Omental fat pad (tissue), 4 donors: ENCODE measurements at places on chromosomes 1 and 21. TPM values are rescaled to one million over a fixed set of nuclear protein-coding genes. Genes with fewer than 3 reads are reported as not detected.

DNA sequence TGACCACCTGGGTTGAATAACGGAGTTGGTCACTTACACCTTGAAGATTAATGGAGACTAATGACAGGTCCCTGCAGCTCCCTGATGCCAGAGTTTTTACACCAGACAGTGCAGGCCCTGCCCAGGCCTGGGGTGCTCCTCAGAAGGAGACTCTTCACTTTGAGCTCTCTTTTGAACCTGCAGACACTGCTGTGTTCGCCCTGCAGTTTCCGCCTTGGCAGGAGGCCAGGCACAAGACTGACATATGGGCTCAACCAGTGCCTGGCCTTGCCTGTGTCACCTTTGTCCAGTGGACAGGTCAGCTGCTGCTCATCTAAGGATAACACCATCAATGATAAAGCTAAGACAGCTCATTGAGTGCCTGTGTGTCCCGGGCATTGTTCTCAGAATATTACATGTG, 5.2 kb downstream of the STRIP1 start:
- no peak for DNase-seq

DNA sequence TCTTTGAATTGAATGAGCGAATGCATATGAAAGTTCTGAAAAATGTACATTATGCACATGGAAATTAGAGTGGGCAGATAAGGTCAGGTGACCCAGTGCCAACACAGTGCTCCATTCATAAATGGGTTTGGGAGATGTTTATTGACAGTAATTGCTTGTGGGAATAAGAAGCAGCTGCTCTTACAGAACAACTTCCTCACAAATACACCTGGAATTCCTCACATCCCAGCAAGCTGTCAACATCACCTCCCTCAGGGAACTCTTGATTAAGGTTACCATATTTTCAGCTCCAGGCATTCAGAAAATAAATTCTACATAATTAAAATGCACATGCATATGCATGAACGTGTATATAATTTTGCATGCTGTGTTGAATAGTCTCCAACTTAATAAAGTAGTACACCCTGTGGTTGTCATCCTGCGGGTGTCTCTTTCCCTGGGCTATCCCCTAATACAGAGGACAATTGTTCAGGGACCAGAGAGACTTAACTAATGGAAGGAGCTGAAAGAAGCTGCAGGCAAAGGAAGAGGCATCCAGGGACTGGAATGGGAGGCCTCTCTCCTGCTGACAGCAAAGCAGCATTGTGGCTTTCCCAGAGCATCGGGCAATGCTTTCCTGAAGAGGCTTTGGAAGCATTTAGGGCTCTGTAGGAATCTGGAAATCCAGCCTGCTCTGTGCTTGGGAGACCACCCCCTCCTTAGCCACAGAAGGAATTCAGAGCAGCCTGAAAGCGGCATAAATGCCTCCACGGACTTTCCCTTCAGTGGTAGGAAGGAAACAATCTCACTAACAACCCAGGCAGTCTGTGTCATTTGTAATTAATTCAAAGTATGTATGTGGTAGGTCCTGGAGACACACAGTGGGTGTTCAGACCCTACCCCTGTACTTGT, 55.2 kb upstream of the GNG12 start:
- DNase-seq: no peak

DNA sequence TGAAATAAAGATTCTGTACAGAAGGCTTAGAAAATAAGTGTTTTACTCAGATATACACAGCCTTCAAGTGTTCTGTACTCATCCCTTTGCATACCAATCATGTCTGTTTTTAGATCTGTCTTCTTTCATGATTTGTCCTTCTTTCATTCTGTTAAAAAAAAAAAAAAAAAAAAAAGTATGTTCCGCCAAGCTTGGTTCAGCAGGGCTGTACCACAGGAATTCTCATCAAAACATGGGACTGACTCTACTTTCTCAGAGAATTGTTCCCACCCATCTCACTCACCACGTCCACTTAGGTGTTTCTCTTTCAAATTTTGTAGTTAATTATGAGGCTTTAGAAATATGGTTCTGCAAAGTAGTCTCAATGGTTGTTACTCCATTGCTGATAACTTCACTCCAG, 119.0 kb downstream of the AK5 start:
- no peak for DNase-seq

DNA sequence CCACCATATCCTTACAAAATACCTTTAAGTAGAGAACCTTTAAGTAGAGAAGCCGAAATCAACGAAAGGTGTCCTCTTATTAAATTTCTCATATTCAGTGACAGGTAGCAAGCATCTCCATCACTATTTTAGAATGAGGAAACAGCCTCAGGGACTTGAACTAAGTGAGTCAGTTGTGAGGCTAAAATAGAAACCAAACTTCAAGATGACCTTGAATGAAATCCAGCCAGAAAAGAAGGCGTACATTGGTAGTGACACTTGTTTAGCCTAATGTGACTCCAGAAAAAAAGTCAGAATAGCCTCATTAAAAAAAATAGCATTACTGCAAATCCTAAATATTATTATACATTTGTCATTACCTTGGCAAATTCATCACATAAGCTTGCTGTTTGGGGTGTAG, 20.1 kb downstream of the RGS8 start:
- DNase-seq: no peak

ATP1A4 gene
- total RNA-seq: 0.47 TPM

ANKRD45 gene
- not detected for total RNA-seq

OLIG2 gene
- total RNA-seq: not detected
